HTR-8/SVneo (cell line): ENCODE measurements at places on chromosomes 5 and 9.

DNA sequence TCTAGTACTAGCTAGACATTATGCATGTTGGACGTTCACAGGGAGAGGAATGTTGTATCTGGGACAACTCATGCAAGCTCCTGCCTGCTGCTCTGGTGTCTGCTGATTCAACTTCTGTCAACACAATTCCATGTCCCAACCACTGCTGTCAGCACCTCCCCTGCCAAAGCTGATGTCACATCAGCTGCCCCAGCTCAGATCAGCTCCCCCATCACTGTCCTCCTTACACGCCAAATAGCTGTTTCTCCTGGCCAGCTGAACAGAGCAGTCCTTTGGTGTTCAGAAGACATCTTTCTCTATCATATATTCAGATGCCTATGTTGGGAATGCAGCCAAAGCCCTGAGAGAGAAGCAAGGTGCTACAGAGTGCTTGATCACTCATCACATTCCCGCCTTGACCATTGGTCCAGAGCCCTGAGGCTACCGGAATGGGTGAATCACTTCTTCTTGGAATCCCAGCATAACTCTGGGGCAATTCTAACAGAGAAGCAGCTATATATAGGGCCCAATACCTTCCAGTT lies 223.3 kb downstream of the SEC61B start:
- peak; percentile 68 for DNase-seq

- no peak for DNase-seq
These were observed 343.2 kb downstream of the ZNF608 start for GRCh38 chr5:124403281-124403680.

DNA sequence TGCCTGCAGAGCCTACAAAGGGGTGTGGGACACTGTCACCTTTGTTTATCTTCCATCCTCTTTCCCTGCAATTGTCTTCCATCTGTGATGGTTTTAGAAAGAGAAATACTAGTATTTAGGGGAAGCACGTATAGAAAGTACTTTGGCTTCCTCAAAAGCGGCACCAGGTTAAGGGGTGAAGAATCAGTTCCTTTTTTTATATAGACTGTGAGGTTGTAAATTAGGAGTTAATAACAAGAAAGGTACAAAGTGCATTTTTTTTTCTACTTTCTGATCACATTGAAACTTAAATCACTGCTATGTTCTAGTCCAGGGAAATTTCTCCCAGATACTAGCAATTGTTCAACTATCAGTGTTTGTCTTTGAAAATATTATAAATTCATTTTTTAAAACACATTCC lies 219.3 kb downstream of the CEMIP2 start:
- no peak for DNase-seq

DNA sequence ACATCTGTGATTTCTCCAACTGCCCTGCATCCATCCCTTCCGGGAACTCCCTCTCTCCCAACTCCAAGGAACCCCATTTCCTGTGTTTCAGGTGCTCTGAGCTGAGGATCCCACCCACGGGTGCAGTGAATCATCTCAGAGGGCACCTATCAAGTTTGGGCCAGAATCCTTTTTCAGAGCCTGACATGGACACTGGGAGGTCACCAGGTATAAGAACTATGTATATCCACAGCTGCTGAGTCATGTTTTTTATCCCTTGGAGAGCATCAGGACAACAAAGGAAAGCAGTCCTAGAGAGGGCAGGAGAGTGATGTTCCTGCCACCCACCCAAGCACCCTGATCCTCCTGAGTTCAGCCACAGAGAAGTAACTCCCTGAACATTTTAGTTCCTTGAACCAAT lies 3.8 kb downstream of the MED27 start:
- DNase-seq: no peak

- DNase-seq: no peak
These were observed 1240.1 kb upstream of the WWC1 start for GRCh38 chr5:167051402-167051768.

DNA sequence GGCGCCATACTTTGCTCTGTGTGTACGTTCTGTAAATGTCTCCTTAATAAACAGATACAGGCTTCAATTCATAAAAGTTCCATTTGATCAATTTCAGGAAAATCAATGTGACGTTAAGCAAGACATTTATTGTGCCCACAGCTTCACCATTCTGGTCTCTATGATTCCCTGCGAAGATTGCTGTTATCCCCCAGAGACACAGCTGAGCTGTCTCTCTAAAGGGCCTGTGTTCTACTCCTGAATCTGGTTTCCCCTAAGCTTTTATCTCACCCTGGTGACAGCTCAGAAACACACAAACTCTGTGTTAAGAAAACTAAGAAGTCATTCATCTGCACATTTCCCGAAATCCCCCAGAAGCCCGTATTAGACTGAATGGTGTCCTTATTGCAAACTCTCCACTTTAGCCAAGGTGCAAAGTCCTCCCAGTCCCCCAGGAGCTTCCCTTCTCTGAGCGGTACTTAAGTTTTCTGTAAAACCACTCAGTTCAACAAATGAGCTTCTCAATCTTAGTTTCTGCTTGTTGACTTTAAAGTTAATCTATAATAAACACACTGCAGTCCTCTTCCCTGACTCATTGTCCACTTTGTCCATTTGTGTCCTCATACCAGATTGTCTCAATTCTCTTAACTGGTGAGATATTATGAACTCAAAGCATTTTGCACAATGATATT lies 1.4 kb upstream of the C5orf15 start:
- no peak for DNase-seq

DNA sequence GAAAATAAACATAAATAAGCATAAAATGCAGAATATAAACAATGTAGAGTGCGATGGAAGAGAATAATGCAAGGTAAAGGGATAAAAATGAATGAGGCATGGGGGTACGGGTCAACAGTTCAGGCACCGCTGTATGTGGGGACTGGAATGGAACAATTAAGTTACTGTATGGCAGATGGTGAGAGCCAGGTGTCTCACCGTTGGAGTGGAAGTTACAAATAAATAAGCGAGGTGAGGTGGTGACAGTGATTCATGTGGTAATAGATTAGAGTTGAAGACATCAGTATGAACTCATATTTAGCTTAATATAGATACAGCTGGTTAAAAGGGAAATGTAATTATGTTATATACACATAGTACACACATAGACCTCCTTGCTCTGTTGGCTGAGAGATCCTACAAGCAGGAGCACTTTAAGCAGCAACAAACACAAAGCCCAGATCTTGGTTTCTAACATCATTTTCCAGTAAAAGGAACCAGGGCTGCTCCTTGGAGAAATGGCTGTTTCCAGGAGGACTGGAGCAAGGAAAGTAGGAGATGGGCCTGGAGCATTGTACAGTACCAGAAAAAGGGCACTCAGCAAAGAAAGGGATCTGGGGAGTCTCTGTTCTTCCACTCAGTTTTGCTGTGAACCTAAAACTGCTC lies 2.4 kb upstream of the OMD start:
- no peak for DNase-seq

GRCh38 chr9:81559197-81559596 lies 130.2 kb downstream of the TLE1 start:
- DNase-seq: no peak

DNA sequence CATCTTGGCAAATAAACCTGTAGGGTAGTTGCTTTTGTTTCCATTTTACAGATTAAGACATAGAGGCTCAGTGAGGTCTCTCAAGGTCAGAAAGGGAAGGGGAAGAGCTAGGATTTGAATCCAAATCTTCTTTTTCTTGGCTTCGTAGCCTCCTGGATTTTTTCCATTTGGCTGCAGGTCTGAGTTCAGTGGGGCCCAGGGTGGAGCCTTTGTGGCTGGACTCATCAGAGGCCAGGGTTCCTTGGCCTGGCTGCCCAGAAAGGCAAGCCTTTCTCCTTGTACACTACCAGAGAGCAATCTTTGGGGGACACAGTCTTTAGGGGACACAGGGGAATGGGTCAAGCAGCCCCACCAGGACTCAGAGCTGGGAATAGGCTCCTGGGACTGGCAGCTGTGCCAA lies 10.5 kb upstream of the TRAF1 start:
- DNase-seq: no peak

GRCh38 chr5:170278611-170279458 lies 18.7 kb downstream of the LCP2 start:
- no peak for DNase-seq

GRCh38 chr5:155098433-155098832 lies 84.9 kb downstream of the KIF4B start:
- no peak for DNase-seq

- no peak for DNase-seq
These were observed 36.6 kb upstream of the KCNMB1 start for GRCh38 chr5:170425731-170426130.

GRCh38 chr5:81724571-81724970 lies 26.3 kb downstream of the SSBP2 start:
- no peak for DNase-seq

DNA sequence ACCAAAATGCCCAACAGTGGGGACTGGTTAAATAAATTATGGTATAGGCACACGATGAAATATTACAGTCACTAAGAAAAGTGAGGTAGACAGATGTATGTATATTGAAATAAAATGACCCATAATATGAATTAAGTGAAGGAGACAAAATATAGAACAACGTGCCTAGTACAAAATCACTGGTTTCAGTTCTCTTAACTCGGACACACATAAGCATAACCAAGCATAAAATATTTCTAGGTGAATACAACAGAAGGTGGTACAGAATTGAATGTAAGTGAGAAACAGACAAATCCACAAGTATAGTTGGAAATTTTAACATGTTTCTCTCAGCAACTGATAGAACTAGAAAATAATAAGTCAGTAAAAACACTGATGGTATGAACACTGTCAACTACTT lies 22.0 kb downstream of the PUM3 start:
- DNase-seq: no peak

- DNase-seq: no peak
These were observed 20.8 kb downstream of the AGXT2 start for GRCh38 chr5:35026941-35027340.

- peak; percentile 44 for DNase-seq
These were observed 1273.0 kb downstream of the EFNA5 start for GRCh38 chr5:106397700-106398099.

GRCh38 chr5:40680741-40681362 lies 1.1 kb downstream of the PTGER4 start:
- no peak for DNase-seq

DNA sequence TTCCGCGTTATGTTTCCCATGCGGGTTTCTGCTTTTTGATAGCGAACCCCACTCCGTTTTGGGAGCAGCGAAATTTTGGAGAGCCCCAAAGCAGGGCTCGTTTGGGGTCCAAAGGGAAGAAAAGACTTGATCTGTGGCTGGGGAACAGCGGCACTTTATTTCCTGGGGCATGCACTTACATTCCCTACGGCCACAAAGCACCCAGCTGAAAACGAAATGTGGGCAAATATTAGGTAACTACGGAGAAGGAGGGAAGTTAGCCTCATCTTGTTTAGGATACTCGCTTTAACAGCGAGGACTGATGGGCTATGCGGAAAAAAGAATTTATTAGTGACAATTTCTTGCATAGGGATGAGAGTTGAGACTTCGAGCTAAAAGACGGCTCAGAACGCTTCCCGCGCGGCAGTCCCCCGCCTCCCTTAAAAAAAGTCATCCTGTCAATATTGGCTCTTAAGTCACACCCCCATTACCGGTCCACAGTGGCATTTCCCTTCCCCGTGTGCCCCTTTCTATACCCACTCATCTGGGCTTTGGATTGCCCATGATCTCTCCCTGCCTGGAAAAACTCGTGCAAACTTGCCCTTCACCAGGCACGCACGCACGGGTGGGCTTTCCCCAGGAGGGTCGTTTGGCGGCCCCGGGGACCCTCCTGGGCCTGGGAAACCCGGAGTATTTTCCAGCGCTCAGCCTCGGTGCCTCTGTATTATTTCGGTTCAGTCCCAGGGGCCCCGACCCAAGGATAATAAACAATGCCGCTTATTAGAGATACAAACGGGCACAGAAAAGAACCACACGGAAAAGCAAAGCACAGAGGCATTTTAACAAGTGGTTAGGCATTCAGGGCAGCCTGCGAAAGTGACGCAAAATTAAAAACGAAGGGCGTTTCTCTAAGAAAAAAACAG lies 35.8 kb upstream of the NFIB start:
- no peak for DNase-seq

DNA sequence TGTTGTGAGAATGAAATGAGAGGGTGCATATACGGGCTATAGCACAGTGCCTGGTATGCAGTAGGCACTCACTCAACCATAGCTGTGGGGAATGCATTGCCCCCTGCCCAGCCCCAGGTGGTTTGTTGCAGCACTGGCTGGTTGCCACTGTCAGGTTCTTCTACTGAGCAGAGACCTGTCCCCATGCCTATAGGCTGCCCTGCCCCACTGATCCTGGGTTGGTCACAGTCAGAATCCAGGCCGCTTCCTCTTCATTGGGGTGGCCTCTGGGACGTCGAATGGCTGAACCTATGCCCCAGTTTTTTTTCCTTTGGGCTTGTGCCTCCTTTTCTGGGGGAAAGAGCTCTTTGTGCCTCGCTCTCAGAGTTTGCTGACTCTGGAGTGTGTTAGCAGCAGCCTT lies 74.6 kb downstream of the RGS3 start:
- DNase-seq: no peak

DNA sequence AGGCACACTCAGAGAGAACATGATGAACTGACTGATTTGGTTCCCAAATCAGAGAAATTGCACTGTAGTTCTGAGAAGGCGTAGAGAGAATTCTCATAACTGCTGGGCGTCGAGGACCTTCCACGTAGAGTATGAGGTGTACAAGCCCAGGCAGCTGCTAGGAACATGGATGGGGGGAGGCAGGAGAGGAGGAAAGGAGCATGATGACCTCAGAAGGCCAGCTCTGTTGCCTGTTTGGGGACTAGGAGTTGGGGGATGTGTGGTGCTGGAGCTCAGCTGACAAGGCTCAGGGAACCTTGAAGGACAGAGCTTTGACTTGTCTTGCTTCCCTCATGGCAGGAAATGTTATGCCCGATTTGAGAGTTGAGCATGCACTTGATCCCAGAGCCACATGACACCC lies 485.4 kb downstream of the IRX1 start:
- no peak for DNase-seq

GRCh38 chr9:72465593-72465984 lies 55.8 kb upstream of the TMC1 start:
- no peak for DNase-seq

DNA sequence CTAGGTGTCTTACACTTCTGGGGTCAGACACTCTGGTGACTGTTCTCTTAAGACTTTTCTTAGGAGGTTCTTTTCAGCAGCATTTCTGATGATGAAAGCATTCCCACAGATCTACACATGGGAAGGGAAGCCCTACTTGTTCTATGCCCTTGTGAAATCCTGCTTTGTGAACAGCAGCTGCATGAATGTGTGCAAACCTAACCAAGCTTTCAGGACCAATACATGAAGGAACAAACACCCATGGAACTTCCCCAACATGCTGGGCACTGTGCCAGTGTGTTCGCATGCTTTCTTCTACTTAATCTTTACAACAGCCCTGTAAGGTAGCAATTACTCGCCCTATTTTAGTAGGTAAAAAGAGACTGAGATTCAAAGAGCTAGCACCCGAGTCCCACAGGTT lies 439.9 kb upstream of the KLF4 start:
- DNase-seq: no peak

- DNase-seq: no peak
These were observed 90.3 kb downstream of the ANKRD55 start for GRCh38 chr5:56142614-56143372.

GRCh38 chr9:69623276-69623675 lies 48.9 kb downstream of the APBA1 start:
- no peak for DNase-seq

- no peak for DNase-seq
These were observed 23.9 kb upstream of the C5orf24 start for GRCh38 chr5:134821841-134822240.
